ENCODE measurements at places on chromosomes 13 and 19.
A peak's percentile ranks its signal among the peaks of the same experiment; 100 is the strongest.

DNA sequence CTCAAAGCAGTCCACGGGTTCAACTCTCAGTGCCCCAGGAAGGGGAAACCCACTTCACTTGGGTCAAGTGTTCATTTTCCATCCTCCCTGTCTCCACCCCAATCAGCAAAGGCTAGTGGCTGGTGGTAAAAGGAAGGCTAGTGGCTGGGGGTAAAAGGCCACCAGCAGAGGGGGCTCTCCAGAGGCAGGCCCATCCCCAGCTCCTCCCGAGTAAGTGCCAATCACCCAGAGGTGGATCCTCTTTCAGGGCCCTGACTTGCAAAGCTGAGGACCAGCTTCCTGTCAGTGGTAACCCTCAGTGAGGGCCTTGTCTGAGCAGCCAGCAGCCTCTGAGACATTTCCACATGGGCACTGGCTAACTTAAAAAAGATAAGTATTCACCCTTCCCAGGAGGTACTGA is 22.0 kb upstream of the TPT1 start:
- no peak for DNase-seq

- peak; percentile 87 for DNase-seq
Observed at GRCh38 chr19:17333611-17334413, 843 bp downstream of the ANO8 start.

DNA sequence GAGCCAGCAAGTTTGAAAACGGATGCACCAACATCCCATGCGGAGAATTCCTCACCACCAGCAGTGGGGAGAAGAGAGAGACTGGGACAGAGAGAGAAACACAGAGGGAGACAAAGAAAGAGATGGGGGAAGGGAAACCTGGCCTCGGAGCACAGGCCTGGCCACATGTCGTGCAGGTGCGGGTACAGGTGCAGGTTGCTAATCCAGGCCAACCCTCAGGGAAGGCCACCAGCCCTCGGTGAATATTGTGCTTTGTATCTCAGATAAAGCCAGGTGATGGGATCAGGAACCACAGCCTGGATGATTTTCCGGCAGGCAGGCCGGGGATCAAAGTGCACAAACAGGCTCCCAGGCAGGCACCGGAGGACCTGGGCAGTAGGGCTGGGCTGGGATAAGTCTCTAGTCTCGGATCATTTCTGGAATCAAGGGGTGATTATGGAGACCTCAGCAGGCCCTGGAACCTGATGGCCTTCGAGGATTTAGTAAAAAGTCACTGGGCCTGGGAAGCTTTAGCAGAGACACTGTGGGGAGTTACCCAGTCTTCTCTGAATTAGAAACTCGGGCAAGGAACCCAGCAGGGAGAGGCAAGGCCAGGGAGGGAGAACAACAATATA is 3.7 kb downstream of the GAS6 start:
- DNase-seq, result no peak

GRCh38 chr13:66665991-66666390 is 564.1 kb downstream of the PCDH9 start:
- peak; percentile 54 for DNase-seq

GRCh38 chr13:91622778-91623550 is 224.5 kb downstream of the GPC5 start:
- DNase-seq, result no peak

Data from AG08396 (cell line).